ENCODE measurements at places on chromosomes 7 and 10.

DNA sequence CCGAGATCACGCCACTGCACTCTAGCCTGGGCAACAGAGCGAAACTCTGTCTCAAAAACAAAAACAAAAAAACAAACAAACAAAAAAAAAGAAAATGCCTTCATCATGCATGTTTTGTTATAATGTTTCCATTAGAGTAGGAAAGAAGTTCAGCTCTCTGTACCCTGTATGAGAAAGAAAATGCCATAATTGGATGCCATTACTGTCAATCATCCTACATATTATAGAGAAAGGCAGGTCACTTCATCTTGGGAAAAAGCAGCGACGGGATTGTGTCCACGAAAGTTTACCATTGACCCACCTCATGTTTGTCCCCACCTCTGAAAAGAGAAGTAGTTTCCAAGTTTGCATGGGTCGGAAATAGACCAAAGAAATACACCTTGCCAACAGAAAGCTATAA, 33.8 kb downstream of the SEC61G start:
- no peak for DNase-seq

DNA sequence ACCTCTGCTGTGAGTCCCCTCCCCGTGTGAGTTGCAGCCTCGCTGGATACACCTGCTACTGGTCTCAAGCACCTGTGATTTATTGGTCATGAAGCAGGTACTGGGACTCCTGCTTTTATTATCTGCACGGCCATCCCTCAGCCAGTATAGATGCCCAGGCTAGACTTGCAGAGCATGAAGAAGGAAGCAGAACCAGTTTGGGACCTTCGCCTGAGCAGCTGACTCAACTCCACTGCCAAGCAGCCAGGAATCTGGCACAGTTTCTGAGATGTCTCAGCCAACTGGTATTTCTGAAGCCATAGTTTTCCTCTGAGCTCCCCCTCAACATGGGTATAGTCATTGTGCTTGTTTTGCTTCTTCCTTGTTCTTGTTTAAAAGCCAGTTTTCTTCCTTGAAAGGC, 28.0 kb upstream of the SLC39A12 start:
- DNase-seq: no peak

DNA sequence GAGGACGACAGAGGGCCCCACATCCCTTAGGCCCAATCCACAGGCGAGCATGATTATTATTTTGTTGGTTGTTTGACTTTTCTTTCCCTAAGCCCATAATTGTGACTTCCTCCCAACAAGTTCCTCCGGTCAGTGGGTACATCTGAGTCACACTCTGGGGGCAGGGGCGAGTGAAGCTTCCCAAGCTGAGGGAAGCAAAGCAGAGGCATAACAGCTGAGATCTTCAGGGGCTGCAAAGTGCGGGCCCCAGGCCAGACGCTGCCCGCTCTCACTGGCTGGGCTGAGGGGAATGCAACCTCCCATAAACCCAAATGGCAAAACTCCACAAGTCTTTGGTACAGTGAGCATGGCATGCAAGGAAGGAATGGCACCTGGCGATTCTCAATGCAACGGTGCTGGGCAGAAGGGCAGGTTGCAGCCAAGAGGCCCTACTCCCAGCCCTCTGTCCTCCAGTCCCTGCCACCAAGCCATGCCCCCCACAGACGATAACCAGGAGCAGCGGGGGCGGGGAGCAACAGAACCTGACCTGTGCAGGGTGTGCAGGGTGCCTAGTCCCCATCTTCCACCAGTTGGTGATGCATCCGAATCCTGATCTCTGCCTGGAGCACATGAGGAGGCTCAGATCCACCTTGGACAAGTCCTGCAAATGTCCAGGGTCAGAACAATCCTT, 25.3 kb downstream of the TNS3 start:
- DNase-seq: no peak

DNA sequence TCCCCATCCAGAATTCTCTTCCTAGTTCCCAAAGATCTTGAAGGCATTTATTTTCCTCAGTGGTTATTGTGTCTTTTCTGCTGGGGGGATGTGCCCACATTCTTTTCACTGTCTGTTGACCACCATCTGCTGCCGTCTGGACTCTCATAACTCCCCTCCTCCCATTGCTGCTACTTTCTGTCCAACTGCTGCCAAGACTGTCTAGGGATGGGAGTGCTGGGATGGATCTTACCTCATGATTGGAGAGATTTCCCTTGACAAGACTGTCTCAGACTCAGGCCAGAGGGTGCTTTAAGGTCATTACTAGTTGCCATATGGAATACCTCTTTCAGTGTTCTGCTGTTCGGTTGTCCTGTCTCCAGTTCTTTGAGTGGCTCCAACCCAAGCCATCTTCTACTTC, 141.6 kb downstream of the C1GALT1 start:
- no peak for DNase-seq

GRCh38 chr10:114499630-114500190, 95.4 kb upstream of the AFAP1L2 start:
- DNase-seq: peak; percentile 67

DNA sequence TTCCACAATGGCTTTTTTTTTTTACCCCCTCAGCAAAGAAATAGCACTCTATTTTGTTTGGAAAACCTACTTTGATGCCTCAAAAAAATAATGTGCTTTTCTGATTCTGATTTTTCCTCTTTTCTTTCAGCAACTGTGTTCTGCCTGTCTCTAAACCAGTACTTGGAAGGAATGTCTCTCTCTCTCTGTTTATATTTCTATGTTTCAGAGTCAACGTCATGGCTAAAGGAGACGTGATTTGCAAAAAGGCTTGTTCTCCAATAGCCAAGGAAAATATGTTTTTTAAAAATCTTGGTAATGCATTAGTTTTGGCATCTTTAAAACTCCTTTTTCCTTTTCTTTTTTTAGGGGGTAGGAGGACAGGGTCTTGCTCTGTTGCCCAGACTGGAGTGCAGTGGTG, 56.0 kb upstream of the SDK1 start:
- DNase-seq: no peak

DNA sequence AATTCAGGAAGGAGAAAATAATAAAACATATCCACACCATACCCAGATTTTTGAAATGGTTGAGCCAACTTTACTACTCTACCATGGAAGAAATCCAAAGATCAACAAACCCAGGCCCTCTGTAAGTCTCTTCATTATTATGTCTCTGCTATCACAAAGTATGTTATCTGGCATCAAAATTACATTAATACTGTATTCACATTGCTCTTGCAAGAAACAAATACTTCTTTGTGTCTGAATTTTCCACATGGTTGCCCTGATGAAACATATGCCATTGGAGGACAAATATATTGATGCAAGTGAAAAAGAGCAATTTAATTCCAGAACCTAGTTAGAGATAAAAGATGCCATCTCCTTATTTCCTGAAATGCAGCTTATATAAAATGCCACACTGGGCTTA, 204.0 kb downstream of the FZD1 start:
- no peak for DNase-seq

GRCh38 chr10:29667191-29667590, 32.4 kb upstream of the SVIL start:
- no peak for DNase-seq

- DNase-seq: peak; percentile 55
Observed at GRCh38 chr10:69057261-69057950, 30.5 kb upstream of the SRGN start.

DNA sequence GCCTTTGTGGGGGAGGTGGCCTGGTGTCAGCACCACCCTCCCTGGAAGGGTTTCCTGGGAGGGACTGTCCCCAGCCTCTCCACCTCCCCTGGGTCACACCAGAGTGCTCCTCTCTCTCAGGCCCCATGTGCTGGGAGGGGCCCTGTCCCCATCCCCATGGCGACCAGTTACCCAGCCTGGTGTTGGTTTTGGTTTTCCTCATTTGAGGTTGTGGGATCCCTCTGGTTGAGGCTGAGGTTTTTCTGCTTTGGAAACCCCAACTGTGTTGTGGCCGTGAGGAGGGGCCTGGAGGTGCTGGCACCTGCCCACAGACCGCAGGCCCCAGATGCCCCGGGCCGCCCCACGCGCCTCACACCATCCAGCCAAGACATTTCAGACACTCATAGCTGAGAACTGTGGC, 106.3 kb downstream of the GRK5 start:
- DNase-seq: peak; percentile 85

- DNase-seq: no peak
Observed at GRCh38 chr10:132861116-132861691, 75.3 kb upstream of the NKX6-2 start.

DNA sequence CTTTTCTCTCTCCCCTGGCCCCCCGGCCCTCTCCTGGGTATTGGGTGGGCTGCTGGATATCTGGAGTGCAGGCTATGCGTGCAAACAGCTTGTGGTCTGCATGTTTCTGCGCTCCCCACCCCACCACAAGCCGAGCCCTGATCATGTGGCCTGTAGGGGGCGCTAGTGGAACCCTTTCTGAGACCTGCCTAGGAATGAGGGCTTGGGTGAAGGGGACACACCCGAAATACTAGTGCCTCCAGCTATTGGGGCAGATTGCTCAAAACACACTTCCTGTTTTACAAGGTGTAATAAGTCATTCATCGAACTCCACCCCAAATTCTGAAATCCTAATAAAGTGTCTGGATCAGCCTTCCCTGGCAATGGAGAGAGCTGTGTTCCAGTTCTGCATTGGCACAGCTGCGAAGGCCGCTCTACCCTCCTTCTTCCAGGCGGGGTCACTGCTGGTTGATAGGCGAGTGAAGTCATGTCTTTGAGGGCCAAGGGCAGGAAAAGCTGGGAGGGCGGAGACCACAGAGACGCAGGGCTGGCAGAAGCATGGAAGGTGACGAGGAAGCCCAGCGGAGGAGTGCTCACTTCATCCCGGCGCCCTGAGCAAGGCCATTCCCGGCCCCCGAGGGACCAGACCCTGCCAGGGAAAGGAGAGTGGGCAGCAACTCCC, 19.8 kb upstream of the PRRT4 start:
- peak; percentile 36 for DNase-seq

DNA sequence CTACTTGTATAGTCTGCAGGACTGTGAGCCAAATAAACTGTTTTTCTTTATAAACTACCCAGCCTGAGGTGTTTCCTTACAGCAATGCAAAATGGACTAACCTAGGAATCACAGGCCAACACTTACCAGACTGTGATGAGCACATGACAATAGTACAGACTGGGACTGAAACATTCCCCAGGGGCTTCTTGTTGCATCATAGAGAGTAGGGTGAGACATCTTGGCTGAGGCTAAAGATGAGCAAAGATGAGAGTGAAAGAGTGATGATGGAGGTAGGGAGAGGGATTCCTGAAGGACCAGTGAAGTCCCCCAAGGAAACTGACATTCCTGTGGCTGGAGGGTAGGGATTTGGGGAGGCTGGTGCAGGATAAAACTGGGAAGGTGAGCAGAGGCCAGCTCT, 194.4 kb downstream of the TPST1 start:
- DNase-seq: no peak

DNA sequence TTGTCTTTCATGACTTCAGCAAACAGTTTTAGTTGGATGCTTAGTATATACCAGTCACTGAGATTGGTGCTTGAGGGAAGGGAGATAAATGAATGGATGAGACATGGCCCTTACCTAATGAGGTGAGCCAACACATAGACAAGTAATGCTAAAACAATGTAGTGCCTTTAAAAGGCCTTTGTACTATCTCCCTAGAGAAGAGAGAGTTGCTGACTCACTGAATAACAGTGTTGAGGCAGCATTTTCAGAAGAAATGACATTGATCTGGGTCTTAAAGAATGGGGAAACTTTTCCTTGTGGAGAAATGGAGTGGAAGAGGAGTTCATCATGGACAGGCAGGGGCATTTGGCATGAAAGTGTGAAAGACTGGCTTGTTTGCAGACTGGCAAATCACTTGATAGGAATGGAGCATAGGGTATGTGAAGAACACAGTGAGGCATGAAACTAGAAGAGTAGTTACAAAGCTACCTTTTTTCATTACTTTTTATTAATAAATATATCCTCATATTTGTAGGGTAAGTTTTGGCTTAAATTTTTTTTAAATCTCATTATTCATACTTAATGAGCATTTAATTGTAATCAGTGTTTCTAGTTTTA, 91.2 kb downstream of the KAT6B start:
- no peak for DNase-seq

GRCh38 chr7:131522325-131522930, 34.0 kb downstream of the PODXL start:
- DNase-seq: peak; percentile 43

DNA sequence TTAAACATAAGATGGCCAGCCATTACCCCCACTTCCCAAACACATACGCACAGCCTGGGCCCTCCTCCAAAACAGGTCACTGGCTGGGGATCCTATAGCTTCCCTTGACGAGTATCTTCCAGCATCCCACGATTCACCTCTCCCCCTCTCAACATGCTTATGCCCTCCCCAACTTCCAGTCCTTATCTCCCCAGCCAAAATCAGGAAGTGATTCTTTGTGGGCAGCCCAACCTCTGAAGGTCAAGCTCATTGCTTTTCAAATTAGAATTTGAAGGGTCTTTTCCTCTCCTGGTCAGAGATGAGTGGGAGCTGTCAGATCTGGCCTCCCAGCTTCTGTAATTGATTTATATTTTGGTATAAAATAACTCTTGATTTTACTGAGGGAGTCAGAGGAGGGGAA, 133.6 kb downstream of the ATXN7L1 start:
- no peak for DNase-seq

DNA sequence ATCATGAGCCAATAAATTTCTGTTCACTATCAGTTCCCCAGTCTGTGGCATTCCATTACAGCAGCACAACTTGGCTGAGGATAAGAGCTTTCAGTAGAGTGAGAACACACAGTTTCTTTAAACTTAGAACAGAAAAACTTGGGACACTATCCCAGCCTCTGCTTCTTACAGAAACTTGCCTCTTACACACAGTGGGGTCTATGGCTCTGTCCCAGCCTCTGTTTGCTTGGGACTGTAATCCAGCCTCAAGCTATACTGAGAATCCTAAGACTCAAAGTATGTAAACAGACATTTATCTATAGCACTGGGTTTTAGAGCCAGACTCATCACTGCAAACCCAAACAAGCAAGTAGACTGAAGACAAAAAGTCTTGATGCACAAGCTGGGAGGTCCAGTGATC, 355.8 kb upstream of the VSTM2A start:
- DNase-seq: no peak

DNA sequence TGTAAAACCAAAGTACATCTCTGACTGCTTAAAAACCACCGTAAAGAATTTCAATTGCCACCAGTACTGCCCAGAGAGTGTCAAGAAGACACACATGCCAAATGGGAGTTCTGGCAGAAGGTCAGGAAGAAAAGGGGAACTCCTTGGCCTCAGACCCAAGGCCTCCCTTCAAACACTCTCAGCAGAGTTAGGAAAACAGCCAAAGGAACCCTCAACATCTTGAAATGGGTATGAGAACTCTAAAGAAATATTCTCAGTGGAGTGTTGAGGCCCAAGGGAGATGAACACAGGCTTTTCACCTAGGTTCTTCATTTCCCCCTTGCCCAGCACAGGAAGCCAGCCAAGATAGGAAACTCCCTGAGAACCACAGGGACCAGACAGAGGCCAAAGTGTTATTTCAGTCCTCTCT, 96.1 kb upstream of the ASAH2 start:
- peak; percentile 85 for DNase-seq

GRCh38 chr7:157738066-157738460, 401.3 kb downstream of the DNAJB6 start:
- DNase-seq: no peak

Data from GM12865 (cell line).